ENCODE measurements at places on chromosomes 1 and 21.

DNA sequence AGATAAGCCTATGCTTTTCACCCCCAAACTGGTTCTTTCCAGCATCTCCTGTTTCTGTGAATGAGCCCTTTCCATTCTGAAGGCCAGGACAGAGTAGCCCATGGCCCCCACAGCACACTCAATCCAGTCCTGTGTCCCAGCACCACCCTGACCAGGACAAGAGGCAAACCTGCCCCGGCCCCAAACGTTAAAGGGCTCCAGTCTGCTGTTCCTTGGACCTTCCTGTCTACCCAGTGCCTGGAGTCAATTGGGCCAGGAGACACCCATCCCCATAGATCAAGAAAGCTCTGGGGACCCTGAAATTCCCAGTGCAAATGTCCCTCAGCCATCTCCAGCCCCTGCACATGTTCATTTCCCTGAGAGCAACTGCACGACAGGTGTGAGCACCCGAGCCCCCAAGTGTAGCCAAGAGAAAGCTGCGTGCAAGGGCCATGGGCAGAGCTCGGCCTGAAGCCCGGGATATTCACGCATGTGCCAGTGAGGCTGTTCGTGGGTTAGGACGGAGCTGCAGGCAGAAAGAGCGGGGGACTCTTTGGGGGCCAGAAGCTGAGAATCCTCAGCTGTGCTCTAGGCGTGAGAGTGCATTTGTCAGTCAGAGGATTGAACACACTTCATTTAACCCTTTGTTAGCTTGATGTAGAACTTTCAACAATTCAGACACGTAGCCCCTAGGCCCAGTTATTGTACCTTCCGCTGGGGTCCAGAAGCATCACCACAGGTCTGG, 4.2 kb upstream of the RIPK4 start:
- peaks cover 72% of the 10 kb centered on the region for H3K27me3 ChIP-seq
- no peak for DNase-seq
- H3K4me3 ChIP-seq = no peak overlapping the region
- H3K36me3 ChIP-seq = peaks cover 3% of the 10 kb centered on the region
- H3K4me1 ChIP-seq = peaks cover 26% of the 10 kb centered on the region

DNA sequence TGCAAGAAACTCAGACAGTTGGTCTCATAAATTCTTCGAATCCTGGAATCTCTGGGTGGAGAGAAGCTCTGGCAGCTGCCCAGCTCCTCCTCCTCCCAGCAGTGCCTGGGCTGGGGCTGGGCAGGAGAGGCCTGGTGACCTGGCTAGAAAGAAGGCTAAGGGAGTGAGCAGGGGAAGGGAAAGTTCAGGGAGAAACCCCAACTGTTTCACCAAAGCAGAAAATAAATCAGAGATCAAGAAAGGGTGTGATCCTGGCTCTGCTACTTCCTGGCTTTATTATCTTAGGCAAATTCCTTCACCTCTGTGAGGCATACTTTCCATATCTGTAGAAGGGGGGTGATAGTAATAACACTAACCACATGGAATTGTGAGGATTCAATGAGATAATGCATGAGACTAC, 8.8 kb upstream of the COL16A1 start:
- peaks cover 69% of the 10 kb centered on the region for H3K27me3 ChIP-seq
- H3K4me1 ChIP-seq = peaks cover 22% of the 10 kb centered on the region
- no peak overlapping the region for H3K4me3 ChIP-seq
- DNase-seq = no peak

GRCh38 chr1:161082996-161083747, 6.2 kb downstream of the NECTIN4 start:
- peaks cover 2% of the 10 kb centered on the region for H3K4me1 ChIP-seq
- no peak overlapping the region for H3K27ac ChIP-seq
- H3K4me3 ChIP-seq = no peak overlapping the region
- H3K36me3 ChIP-seq = no peaks in the 10 kb centered on the region
- H3K27me3 ChIP-seq = peaks cover 6% of the 10 kb centered on the region

GRCh38 chr1:240254006-240254405, 162.3 kb downstream of the FMN2 start:
- H3K27me3 ChIP-seq = no peaks in the 10 kb centered on the region
- no peak overlapping the region for H3K4me3 ChIP-seq
- DNase-seq = no peak

Measured in effector memory CD8-positive, alpha-beta T cell (primary cell).